ENCODE measurements at places on chromosomes 13 and 19.

GRCh38 chr13:79642596-79642995 is 161.6 kb downstream of the NDFIP2 start:
- DNase-seq, result no peak

DNA sequence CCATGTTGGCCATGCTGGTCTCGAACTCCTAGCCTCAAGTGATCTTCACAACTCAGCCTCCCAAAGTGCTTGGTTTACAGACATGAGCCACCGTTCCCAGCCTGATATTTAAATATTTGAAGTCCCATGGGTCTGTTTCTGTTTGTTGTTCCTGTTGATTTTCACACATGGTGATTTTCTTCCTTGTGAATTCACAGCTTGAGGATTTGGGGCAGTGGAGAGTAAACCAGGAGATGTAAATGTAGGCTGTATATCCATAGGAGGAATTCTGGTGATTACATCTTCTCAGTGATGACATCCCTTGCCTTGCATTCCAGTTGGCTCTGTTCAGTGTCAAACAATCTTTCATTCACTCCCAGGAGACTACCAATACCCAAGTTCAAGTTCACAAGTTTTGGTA is 471.9 kb downstream of the KCTD12 start:
- DNase-seq, result no peak

- DNase-seq, result no peak
Measured at GRCh38 chr19:55091955-55092354, 16.3 kb downstream of the EPS8L1 start.

DNA sequence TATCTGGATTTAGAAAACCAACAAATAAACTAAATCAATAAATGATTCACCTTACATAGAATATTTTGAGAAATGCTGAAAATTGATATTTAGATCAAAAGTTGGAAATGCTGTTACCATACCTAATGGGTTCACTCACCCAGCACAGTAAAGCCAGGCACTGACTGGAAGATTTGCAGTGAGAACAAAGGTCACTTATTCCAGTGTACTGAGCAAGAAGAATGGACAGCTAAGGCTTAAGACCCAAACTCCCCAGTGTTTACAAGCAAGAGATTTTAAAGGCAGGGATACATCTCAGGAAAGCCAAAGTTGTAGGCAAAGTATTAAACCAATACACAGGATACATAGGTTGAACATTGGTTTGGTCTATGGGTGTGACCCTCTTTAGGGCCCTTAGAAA is 523.9 kb upstream of the PCDH9 start:
- no peak for DNase-seq

DNA sequence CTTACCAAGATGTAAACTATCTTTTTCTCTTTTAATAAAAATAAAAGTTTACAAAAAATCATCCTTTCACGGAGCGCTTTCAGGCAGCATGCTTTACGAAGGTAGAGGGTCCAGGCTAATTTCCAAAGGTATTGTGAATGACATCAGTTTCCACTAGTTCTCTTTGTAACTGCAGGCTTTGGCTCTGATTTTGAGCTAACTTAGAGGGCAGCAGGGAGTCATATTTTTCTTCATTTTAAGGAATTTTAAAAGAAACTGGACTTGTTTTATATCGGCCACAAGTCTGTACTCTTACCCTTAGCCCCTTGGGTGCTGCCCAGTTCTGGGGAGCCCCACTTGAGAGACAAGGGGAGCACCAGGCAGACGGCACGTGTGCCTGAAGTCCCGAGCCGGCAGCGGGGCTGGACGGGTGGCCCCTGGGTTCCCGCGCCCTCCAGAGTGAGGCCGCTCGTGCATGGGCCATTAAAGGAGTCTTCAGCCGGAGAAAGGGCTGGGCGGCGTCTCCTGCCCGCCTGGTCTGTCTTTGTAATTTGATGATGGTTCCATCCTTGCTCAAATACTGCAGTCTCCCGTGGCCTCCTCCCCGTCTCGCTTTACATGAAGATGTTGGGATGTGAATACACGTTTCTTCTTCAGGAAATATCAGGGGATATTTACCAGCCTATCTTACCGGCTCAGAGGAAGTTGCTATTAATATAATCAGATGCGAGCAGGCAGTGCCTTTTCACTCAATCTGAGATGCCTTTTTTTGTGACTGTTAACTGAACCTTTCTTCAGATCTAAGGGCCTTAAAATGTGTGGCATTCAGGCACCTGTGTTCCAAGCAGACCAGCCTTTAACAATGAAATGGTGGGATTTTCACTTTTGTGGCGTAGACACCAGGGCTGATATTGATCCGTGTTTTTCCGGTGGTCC is 67.4 kb downstream of the GGACT start:
- DNase-seq, result no peak

DNA sequence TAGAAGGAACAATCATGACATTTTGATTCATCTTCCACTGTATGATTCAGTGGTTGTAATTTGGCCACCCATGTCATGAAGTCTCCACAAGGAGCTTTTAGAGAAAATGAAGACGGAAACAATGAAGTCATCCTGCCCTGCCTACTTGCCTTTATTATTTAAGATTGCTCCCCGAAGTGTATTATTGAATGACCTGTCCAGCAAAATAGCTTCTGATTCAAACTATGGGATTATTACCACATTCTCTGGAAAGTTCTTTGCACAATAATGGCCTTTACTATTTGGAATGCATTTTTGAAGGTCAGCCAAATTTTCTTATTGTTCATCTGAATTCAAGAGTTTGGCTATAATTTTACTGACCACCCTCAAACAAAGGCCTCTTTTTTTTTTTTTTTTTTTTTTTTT is 77.8 kb upstream of the RFC3 start:
- no peak for DNase-seq
